ENCODE measurements at places on chromosomes 1 and 21.

DNA sequence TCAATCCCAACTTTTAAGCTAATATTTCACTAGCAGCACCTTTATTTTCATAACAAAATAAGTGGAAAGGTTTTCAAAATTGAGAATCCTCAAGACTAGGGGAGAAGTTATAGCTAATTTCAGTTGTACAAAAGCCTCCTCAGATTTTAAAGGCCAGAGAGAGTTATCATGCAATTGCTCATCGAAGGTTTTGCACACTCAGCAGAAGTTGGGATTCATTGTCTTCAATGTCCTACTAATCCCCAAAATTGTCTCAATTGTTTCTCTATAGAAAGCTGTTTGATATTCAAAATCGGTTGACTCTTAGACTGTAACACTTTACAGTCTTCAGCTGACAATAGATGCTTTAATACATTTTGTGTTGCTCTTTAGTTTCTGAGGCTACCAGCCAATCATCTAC is 170.7 kb upstream of the TNR start:
- no peak for ATAC-seq

GRCh38 chr1:206931709-206932108 is 10.0 kb upstream of the FCMR start:
- ATAC-seq: 0 out of 3 replicates have a peak, but pooled peaks have one; percentile 23

DNA sequence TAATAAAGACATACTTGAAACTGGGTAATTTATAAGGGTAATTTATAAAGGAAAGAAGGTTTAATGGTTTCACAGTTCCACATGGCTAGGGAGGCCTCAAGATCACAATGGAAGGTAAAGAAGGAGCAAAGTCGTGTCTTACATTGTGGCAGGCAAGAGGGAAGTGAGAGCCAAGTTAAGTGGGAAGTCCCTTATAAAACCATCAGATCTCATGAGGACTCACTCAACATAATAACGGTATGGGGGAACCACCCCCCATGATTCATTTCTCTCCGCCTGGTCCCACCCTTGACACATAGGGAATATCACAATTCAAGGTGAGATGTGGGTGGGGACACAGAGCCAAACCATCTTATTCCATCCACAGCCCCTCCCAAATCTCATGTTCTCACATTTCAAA is 76.8 kb upstream of the ZNF678 start:
- ATAC-seq: no peak

GRCh38 chr1:230057681-230058565 is 9.1 kb upstream of the GALNT2 start:
- ATAC-seq: no peak

- no peak for ATAC-seq
Observed at GRCh38 chr1:182629499-182630096, 25.4 kb upstream of the RGS16 start.

DNA sequence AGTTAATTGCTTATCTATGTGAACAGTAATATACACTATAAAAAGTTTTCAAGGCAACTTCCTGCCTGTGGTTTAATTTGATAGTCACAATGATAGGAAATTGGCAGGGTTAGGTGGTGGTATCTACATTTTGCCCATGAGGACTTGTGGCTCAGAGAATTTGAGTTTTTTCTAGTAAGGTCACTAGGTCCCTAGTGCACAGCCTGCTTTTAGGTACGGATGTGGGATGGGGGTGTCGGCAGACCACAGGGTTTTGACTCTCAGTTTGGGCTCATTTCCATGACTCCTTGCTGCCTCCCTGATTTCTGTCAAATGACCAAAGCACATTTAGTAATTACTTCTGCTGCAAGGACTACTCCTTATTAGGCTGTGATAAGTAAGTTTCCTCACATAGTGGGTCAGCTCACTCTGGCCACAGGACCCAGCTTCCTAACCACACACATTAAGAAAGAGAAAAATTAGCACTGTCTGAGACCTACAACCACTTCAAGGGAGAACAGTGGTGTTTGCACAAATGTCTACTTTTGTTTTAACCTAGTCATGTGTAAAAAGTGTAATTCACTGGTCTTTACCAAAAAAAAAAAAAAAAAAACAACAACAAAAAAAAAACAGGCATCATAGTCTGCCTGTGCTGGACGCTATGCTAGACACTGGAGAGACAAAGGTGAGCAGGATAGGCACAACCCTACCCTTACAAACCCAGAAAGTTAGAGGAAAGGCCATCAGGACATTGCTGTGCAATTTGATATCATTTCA is 43.7 kb downstream of the MRPL39 start:
- no peak for ATAC-seq

DNA sequence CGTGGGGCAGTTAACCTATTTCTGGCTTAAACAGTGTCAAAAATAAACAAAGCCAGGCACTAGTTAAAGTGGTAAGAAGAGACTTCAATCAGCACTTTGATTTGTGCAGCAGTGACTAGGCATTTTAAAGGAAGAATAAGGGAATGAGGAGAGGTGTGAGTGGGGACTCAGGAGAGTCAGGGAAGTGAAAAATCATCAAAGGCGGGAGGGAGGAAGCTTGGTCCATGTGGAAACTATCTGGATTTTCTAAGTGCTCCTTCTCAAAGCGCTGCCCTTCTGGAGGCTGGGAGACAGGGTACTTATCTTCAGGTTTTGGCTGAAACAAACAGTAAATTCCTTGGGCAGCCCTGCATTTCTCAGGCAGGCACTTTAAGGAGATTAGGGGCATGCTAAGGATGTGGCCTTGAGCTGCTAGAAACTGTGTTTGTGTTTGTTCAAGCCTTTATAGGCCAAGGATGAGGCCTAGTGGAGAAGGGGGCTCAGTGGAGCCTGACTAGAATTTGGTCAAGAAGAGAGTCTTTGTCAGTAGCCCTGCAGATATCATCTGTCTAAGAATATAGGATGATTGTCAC is 486.5 kb downstream of the SIPA1L2 start:
- peak; percentile 10 for ATAC-seq

DNA sequence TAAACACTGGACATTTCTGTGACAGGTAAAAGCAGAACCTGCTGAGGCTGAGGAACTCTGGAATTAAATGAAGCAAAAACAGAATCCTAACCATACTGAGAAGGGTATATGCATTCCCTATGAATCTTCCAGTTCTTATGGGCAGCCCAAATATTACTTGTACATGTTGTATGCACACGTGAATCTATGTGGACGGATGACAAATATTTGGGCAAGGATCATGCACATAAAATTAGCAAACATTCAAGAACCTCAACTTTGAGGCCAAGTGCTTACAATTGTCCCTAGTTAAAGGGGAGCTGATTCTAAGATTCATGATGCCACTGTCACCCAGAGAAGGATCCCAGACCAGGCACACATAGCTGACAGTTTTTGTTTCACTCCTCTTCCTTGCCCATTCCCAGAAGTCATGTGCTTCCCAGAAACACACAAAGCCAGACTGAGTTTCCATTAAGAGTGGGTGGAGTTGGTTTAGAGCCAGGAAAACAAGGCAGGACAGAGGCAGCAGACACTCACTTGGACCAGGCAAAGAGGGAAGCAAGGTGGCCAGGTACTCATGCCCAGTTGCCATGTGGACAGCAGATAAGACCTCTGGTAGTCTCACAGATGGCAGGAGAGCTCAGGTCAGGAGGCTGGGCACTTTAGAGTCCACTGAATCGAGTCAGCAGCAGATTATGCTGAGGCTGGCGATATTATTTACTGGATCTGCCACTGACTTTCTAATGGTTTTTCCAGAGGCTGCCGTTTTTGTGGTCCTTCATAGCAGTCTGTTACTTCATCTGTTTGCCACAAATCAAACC is 25.6 kb downstream of the AK2 start:
- ATAC-seq: no peak

DNA sequence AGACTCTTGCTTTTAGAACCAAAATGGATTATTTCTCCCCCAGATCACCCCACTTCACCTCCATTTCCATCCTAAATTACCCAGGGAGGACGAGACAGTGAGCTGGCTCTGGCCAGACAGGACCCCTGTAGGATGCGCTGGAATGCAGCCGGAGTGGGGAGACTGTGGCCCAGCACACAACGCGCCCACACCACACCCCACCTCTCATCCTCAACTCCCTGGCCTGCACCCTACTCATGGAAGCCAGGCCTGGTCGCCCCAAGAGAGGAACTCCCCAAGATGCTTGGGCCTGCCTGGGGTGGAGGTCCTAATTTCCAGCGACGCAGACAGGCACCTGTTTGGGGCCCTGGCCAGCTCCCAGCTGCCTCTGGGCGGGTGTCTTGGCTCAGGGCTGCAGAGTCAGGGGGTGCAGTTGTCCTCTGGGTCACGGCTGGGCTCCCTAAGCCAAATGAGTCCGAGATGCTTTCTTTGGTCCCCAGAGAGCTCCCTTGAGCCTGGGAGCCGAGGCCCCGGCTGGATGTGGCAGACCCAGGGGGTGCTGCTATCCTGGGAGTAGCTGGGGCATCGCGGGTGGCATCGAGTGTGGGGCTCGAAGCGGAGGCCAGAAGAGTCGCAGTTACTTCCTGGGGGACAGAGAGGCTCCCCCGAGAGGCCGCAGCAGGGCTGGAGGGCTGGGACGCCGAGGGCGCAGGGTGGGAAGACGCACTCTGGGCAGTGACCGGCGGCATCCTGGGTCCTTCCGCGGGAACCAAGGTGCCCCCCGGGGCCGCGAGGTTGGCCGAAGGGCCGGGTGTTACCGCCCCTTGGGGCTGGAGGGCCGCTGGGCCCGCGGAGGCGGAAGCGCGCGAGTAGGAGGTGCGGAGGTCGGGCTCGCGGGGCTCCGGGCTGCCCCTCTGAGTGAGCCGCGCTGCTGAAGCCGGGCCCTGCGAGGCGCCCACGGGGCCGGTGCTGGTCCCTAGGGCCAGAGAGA is 10.4 kb downstream of the CLEC20A start:
- ATAC-seq: no peak

DNA sequence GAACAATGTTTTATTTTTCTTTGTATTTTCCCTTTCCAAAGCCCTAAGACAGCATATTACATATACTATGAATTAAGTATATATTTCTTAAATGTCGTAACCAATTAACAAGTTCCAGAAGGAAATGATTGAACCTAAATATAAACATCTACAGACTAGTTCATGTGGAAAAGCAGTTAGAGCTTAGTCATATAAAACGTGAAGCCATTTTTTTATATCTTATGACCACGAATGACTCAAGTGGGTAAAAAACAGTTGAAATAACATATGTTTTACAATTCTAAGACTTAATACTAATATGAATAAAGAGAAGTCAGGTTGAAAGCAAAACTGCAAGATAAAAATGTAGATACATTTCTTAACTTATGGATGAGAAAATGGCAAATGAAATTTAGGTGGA is 307.3 kb downstream of the BRINP3 start:
- no peak for ATAC-seq

DNA sequence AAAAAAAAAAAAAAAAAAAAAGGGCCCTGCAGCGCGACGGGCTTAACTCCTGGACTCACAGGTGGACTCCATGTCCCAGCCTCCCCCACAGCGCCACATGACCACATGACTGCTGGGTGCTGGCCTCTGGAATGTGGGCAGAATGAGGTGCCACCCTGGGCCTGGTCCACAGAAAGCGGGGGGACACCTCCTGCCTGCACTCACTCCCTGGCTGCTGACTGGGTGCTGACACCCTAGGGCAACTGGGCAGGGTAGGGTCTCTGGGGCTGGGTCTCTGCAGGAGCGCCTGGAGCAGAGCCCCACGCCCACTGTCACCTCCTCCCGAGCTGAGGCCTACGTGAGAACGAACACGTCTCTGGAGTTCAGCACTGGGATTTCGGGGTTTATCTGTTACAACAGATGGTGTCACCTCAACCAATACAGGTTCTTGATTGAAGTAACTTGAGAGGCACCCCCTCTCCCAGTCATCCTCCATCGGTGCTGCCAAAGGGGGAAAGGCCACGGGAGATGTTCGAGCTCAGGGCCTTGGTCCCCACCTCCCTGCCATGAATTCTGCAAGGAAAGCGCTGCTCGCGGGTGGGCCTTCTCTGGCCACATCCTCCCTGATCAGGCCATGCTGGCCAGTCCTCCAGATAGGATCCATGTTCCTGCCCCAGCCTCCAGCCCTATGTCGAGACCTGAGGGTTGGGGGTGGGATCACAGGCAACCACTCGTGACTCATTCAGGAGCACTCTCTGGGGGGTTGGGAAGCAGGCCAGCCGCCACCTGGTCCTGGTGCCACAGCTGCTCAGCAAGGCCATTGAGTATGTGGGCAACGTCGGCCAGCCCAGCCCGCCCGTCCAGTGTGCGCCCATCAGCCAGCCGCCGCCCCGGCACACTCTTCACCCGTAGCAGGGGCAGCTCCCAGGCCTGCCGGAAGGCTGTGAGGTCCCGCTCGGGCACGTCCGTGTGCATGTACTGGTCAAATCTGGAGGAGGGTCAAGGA is 5.4 kb downstream of the CPLANE2 start:
- ATAC-seq: no peak

GRCh38 chr21:38768471-38769063 is 37.2 kb upstream of the ETS2 start:
- ATAC-seq: peak; percentile 61

GRCh38 chr1:107795994-107796393 is 169.0 kb downstream of the VAV3 start:
- no peak for ATAC-seq

GRCh38 chr1:201486187-201486586 is 17.2 kb upstream of the PHLDA3 start:
- ATAC-seq: no peak

DNA sequence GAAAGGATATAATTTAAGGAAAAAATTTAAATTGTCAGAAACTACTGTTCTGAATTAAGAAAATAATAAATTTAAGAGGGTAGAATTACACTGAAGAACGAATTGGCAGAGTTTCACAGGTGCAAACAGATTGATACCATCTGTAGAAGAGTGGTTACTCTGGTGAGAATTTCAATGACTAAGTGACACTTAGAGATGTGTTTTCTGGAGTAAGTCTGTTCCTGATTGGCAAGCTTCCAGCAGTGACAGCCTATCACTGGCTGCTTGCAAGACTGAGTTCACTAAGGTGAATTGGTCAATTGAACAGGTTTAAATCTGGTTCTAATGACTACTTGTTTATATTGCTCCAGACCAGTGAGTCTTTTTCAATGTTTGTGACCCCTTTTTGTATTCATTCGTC is 838.2 kb upstream of the RGS18 start:
- no peak for ATAC-seq

GRCh38 chr1:200897259-200897658 is 2.6 kb downstream of the INAVA start:
- ATAC-seq: no peak

- ATAC-seq: peak; percentile 98
Observed at GRCh38 chr1:234154320-234155251, 218.7 kb upstream of the COA6 start.

GRCh38 chr1:107362468-107363140 is 221.8 kb downstream of the NTNG1 start:
- no peak for ATAC-seq

DNA sequence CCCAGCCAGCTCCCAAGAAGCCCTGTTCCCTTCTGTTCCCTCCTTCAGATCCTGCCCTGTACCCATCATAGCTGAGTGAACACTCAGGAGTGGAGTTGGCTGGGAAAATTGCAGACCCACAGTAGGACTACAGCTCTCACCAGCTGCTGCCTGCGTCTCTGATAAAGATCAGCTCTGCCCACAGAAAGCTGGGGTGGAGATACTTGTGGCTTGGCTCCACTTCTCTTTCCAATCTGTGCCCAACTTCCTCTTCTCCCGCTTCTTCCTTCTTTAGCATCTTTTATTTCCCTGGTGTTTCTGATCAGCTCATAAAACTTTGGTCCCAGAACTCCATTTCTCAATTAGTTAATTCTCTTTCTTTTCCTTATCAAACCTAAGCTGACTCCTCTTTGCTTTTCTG is 5.5 kb upstream of the CD1A start:
- no peak for ATAC-seq

Measured in SK-N-SH treated with all-trans-retinoic acid at 6 μM for 48 hours (cell line).